ENCODE measurements at places on chromosomes 12 and 14.

DNA sequence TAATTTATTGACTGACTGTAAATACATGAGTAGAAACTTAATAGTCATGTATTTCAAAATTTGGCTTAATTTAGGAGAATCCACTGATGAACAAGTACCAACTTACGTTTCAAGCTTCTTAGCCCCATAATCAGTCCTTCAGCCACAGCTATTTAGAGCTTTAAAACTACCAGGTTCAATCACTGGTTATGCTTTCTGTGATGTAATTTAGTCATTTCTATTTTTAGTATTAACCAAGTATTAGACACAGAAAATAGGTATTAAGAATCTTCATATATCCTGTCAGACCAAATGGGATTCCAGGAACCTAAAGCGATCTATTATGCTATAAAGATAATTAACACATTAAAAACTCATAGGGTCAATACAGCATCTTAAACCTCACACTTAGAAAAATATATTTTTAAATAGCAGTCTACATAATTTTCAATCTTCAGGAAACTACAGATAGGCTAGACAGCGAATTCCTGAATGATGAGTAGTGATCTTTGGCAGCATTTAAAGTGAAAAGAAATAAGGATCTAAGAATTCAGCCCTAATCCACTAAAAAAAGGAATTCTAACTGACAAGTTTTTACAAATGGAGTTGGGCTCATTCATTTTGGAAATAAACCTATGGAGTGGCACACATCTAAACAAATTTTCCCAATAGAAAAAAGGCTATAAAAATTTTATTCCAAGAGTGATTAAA, 51.5 kb downstream of the ZC3H14 start:
- DNase-seq, result no peak

GRCh38 chr12:70732287-70732686, 95.1 kb upstream of the PTPRB start:
- no peak for DNase-seq

DNA sequence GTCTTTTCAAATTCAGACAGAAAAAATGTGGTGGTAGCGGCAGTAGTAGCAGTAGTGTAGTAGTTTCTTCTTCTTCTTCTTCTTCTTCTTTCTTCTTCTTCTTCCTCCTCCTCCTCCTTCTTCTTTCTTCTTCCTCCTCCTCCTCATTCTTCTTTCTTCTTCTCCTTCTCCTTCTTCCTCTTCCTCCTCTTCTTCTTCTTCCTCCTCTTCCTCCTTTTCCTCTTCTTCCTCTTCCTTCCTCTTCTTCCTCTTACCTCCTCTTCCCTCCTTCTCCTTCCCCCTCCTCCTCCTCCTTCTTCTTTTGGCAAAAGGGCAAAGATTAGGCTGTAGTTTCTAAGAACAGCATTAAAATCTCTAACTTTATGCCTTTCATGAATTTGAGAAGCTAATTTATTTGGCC, 59.6 kb upstream of the INSM2 start:
- DNase-seq, result no peak

GRCh38 chr14:104708606-104709268, 15.3 kb upstream of the ADSS1 start:
- DNase-seq, result peak; percentile 97

- no peak for DNase-seq
Observed at GRCh38 chr12:67702136-67702535, 53.6 kb downstream of the DYRK2 start.

- peak; percentile 61 for DNase-seq
Observed at GRCh38 chr14:78448164-78449094, 278.3 kb downstream of the NRXN3 start.

GRCh38 chr12:62813031-62813829, 121.7 kb downstream of the PPM1H start:
- DNase-seq, result peak; percentile 63

GRCh38 chr12:131618303-131618658, 92.6 kb upstream of the SFSWAP start:
- no peak for DNase-seq

DNA sequence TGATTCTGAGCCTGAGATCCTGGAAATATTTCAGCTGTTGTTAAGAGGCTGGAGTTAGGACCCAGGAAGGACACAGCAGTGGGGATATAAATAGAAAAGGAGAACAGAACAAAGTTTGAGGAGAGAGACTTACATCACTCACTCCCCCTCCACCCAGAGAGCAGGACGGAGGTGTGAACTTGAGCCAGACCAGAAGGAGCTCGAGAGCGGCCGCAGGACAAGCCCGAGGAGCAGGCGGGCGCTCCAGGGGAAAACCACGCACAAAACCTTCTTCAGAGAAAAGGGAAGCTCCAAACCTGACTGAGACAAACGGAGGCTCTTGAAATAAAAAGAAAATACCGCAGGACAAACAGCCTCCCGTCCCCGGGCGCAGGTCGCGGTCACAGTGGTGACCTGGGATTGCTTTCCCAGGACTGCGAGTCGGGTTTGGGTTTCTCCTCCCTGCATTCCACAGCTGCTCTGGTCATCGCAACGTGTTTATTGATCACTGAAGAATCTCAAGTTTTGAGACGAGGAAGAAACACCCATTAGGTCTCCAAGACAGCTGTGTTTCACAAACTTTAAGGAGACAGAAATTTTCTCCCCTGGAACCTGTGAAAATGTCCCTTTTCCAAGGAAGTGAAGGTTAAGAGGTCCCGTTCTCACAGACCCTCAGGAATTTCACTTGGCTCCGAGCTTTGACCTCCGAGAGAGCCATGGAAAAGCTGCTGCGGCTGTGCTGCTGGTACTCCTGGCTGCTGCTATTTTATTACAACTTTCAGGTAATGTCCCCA, at the start of gene ADGRD1:
ADGRD1 (plus strand) TSS at position 137 of the 773 bp plus-strand sequence; CDS start at position 696, 559 bp downstream.
- DNase-seq, result no peak

DNA sequence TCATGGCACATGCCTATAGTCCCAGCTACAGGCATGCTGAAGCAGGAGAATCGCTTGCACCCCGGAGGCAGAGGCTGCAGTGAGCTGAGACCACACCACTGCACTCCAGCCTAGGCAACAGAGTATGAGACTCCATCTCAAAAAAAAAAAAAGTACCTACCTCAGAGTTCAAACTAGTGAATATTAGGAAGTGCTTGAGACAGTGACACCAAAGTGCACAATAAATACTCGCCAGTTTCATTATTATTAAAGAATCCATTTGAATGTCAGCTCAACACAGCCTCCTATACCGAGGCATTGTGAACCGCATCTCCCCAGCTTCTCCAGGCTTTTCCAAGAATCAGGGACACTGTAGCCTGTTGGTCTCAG, 5.0 kb downstream of the GAPDH start:
- no peak for DNase-seq

DNA sequence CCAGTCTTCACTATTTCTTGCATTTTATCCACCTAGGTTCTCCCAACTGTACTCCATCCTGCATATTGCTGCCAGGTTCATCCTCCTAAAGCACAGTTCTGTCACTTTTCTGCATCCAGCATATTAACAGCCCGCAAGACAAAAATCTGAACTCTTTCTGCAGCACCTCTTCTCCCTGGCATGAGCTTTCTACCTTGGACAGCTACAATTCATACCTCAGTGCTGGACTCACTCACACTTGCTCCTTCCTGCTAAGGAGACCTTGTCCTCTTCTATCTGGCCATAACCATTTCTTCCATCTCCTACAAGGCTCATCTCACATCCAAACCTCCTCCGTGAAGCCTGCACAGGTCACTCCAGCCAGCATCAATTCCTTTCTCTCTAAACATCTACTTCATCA, 170.1 kb upstream of the GRIP1 start:
- DNase-seq, result no peak

DNA sequence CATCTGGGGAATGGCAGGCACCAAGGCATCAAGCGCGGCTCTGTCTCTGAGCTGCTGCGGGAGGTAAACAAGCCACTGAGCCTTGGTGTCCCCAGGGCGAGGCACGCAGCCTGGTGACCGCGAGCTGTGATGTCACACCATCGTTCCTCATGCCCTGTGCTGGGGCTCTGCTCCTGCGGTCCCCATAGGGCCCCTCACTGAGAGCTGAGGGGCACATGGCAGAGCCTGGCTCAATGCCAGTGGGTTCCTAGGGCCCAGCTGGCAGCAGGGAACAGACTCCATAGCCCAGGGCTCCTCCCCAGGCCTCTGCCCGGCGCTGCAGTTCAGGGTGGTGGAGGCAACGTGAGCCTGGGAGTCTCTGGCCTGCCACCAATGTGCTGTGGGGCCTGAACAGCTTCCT, 22.6 kb downstream of the CHGA start:
- peak; percentile 73 for DNase-seq

DNA sequence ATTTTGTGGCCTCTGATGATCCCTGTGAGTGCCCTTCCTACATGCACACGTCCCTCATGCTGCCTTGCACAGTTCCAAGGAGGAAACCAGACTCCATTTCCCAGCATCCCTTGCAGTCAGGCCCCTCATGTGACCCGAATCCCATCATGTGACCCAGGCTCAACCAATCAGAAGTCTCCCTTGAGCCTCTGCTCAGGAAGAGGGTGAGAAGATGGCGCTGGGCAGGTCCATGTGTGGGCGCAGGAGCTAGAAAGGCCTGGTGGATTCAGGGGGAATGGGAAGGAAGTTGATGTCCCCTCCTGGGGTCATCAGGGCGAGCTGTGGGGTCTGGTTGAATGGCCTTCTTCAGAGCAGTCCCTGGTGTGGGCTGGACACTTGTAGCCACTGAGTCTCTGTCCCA, 240.5 kb downstream of the ADGRD1 start:
- peak; percentile 47 for DNase-seq

DNA sequence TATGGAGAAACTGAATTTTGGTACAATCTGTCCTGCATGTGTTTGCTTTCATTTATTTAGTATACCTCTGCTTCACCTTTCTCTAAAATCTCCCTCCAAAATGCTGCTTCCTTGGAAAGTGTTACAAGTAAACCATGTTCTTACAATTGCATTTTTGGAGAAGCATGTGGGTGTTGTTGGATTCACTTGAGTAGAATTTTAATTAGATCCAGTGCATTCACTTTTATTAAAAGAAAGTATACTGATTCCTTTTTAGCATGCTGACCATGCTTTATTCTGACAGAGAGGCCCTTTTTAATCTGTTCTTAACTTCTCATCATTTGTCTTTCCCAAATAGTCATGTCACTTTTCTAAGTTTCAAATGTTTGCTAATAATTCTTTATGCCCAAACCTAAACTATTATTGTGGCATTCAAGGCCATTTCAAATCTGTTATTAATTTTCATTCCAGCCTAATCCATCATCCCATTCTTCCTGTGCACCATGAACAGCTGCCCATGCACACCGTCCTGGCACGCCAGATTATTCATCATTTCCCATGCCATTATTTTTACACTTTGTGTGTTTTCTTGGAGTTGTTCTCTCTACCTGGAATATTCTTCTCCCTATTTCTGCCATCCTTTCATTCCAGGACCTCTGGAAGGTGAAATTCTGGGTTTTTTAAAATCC, 90.7 kb downstream of the METTL25 start:
- no peak for DNase-seq

- no peak for DNase-seq
Observed at GRCh38 chr14:85590784-85591183, 60.8 kb downstream of the FLRT2 start.

- DNase-seq, result no peak
Observed at GRCh38 chr12:108833757-108834472, 23.5 kb downstream of the SSH1 start.

DNA sequence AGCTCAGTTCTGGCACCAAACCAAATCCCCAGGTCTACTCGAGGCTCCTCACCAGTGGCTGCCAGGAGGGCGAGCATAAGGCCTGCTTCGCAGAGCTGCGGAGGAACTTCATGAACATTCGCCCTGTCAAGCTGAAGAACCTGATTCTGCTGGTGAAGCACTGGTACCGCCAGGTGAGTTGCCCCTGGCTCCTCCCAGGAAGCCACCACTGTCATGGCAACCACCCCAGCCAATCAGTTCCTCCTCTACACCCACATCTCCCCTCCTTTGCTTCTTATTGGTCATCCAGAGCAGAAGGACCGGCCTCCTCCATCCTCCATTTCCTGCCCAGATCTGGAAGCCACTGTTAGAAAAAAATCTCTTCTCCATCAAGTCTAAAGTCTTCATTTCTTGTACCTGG, 17.2 kb upstream of the OAS2 start:
- no peak for DNase-seq
